ENCODE measurements at places on chromosomes 5 and 9.
A peak's percentile ranks its signal among the peaks of the same experiment; 100 is the strongest.

DNA sequence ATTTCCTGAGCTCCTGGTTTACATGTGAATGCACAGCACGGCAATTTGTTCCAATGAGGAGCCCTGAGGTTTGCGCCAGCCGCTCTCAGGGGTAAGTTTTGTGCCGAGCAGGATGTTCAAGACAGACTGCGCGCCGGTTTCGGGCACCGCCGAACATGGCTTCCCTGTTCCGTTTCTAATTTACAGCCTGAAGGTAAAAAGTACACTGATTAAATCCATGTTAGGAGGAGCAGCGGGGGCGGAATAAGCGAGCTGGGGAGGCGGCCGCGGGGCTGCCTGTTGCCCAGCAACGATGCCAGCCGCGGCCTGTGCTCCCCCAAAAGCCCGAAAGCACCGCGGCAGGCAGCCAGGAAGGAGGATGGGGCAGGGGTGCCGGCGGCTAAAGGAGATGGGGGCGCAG is 6.4 kb downstream of the SOWAHA start:
- no peak for DNase-seq

- no peak for DNase-seq
Measured at GRCh38 chr5:139543423-139543991, 17.6 kb upstream of the UBE2D2 start.

GRCh38 chr9:23938908-23939307 is 112.9 kb upstream of the ELAVL2 start:
- DNase-seq = peak; percentile 4

DNA sequence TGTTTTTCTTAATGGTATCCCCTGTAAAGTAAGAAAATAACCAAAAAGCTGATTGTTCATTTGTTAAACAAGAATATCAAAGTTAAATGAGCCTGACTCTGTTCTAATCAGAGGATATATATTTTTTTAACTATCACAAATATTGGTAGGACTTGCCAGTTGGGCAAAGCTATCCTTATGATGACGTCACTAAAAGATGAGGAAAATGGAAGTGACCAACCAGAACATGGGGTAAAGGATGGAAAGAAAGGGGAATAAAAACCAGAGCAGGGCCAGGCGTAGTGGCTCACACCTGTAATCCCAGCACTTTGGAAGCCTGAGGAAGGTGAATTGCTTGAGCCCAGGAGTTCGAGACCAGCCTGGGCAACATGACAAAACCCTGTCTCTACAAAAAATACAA is 811.6 kb upstream of the DMAC1 start:
- DNase-seq = no peak

DNA sequence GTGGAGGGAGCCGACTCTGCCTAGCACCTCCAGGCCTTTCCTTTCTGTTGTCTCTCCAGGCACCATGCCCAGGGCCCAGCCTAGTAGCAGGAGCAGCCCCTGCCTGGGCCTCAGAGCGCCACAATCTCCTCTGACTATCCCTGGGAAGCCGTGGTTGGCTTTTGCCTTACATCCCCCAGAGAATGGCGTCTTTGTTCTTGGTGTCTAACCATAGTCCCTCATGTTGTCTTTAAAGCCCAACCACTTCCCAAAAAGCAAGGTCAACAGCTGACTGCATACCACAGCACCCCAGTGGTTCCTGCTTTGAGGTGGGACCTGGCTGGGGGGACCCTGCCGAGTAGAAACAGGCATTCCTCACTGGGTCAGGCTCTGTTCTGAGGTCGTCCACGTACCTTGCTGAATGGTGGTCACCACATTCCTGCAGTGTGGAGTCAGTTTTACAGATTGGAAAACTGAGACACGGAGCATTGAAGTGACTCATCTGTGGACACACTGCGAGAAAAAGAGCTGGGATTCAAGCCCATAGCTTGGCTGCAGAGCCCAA is 13.7 kb upstream of the CERCAM start:
- DNase-seq = no peak

Measured in NCI-H2081 (cell line).